ENCODE measurements at places on chromosomes 7 and 10.

- no peak for DNase-seq
These were observed 3.5 kb downstream of the DGKB start for GRCh38 chr7:14899030-14899429.

- no peak for DNase-seq
These were observed 151.8 kb downstream of the TWIST1 start for GRCh38 chr7:18965657-18966056.

GRCh38 chr10:122503886-122504609 lies 42.7 kb downstream of the HTRA1 start:
- DNase-seq, result no peak

- no peak for DNase-seq
These were observed 79.9 kb downstream of the ZMIZ1 start for GRCh38 chr10:79148452-79149344.

DNA sequence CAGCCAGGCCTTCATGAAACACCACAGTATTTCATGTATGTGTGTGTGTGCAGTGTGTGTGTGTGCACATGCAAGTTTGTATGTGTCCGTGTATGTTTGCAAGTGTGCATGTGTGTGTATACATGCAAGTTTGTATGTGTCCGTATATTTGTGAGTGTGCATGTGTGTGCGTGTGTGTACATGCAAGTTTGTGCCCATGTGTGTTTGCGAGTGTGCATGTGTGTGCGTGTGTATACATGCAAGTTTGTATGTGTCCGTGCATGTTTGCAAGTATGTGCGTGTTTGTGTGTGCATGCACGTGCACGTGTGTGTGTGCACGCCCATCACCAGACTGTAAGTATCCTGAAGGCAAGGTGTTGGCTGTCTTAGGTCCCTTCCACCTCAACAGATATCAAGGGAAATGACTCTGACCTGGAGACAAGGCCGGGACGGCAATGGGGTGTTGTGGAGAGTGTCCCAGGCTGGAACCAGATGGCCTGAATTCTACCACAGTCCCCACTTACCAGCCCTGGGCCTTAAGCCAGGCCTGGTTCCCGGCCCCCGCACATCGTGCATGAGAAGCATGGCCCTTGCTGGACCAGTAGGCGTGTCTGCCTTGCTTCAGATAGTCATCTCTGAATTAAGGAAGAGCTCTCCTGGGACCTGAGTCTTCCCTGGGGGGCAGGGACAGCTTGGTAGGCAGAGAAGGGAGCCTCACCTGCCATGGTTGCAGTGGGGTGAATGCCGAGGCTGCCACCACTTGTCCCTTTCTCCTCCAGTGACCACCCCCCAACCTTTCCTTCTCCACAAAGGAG lies 140.0 kb downstream of the GRK5 start:
- DNase-seq, result no peak

GRCh38 chr7:129385598-129385997 lies 48.6 kb upstream of the STRIP2 start:
- DNase-seq, result no peak

- no peak for DNase-seq
These were observed 1.9 kb downstream of the KCND2 start for GRCh38 chr7:120274899-120275298.

- no peak for DNase-seq
These were observed 28.2 kb downstream of the SEMA3C start for GRCh38 chr7:80890426-80891258.

GRCh38 chr10:111093741-111094380 lies 17.0 kb downstream of the ADRA2A start:
- no peak for DNase-seq

GRCh38 chr7:151047976-151048815 lies at the start of gene ASIC3:
TSS of gene ASIC3 (plus strand) at chr7:151048531. CDS start at chr7:151048886, 355 bp downstream.
- no peak for DNase-seq

DNA sequence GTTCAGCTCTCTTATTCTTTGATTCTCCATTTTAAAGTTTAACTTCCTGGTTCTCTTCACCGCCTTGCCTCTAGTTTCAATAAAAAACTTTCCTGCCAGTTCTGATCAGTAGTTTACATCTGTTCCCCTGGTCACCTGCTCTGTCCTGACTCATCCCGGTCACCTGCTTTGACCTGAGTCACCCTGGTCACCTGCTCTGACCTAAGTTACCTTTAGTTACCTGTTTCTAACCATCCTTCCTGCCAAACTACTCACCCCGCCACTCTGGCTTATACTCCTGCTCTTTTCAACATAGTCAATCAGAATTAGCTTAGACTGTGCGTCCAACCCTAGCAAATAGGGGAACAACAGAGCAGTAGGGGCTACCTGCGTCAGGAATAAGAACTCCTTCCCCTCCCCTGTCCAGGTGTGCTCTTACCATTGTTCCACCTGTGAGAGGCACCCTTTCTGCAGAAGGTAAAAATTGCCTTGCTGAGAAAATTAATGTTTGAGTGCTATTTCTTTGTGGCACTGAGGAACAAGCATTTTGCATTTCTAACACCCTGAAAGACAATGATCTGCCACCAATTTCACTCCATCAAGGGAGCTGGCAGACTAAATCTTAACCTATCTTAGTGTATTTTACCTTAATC lies 263.6 kb downstream of the DOCK4 start:
- DNase-seq, result no peak

DNA sequence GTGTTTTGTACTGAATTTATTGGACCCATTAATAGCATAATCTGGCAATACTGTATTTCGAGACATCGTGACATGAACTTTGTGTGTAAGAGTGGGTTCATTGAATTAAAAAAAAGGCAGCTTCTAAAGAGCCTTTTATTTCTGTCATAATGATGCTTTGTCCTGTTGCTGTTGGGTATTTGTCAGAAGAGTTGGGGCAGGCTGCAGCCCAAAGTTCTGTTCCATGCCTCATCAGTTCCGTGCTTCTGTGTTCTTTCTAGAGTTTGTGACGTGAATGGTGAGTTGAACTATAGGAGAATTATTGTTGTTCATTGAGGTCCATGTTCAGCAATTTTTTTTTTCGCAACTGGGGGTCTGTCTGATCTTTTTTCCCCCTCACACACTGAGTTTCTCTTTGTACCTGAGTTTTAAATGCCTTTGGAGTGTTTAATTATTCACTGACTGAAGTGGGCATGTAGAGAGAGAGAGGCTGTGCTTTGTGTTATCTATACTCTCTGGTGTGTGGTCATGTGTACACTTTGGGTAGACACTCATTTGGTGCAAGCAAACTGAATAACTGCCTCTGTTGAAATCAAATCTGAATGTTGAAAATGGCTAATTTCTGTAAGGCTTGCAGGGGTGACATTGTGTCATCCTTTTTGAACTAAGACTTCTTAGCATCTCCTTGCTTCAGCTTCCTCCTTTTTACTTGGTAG lies 69.8 kb downstream of the ADD3 start:
- DNase-seq, result no peak

GRCh38 chr7:93551063-93551895 lies 23.2 kb downstream of the CALCR start:
- no peak for DNase-seq

DNA sequence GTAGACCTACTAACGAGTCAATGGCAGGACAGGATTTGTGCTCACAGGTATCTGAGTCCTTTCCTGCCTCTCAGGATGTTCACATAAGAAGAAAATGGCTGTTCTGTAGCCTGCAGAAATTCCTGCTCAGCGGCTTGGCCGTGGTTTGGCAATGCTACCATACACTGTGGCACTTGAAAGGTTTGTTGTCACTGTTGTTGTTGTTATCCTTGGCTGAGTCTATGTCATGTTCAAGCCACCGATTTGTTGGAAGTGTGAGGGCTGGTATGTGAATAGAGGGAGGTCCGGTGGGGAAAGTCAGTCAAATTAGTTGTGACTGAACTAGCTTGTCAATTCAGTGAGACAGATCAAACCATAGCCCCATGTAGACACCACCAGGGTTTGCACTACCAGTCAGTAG lies 199.9 kb downstream of the TRIL start:
- no peak for DNase-seq

DNA sequence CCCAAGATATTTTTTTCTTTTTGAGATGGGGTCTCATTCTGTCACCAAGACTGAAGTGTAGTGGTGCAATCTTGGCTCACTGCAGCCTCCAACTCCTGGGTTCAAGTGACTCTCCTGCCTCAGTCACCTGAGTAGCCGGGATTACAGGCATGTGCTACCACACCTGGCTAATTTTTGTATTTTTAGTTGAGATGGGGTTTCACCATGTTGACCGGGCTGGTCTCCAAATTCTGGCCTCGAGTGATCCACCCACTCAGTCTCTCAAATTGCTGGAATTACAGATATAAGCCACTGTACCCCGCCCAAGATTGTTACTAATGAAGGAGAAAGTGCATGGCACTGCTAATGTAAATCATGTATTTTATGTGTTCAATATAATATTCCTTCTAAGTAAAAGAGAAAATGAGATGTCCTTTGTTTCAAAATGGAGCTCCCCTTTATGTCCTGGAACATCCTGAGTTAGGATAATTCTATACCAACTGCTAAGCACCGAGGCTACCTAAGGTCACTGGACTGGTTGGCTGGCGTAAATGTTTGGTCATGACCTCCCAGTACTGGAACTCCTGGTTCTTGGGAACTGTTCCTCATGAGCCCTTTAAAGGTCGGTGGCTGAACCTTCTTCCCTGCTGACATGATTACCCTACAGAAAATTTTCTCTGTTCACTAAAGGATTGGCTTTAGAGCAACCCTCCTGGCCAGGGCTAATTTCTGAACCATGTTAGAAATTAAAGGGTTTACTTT lies 59.9 kb downstream of the SLC16A9 start:
- DNase-seq, result no peak

DNA sequence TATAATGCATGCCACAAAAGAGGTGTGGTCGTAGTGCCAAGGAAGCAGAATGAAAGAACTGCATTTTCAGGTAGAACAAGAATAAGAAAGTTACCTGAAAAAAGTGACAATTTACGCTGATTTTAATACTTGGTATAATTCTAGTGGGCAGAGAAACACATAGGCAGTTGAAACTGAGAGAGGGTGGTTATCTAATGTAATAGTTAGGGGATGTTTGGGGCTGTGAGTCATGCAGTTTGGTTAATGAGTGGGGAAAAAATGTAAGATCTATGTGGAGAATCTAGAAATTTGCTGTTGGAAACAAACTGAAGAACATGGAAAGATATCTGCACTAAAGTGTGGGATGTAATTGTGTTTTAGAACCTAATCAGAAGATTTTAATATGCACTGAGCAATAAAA lies 33.7 kb downstream of the ZNF37A start:
- no peak for DNase-seq

DNA sequence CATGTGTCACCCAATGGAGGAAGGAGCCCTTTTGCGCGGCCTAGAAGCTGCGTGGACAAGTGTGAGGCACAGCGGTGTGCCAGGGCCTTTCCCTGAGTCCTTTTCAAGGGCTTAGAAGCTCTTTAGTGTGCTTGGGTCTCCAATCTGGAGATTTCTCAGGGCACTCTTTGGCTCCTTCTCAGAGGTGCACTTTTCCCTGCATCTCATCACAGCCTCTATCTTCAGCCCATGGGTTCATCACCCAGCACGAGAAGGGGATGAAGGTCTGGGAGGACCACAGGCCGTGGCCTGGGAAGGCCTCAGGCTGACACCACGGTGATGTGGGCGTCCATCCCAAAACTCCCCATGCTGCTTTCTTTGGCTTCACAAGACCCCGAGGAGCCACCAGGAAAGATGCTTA lies 233.4 kb downstream of the TEX36 start:
- no peak for DNase-seq

GRCh38 chr7:86226191-86226590 lies 417.5 kb upstream of the GRM3 start:
- no peak for DNase-seq

DNA sequence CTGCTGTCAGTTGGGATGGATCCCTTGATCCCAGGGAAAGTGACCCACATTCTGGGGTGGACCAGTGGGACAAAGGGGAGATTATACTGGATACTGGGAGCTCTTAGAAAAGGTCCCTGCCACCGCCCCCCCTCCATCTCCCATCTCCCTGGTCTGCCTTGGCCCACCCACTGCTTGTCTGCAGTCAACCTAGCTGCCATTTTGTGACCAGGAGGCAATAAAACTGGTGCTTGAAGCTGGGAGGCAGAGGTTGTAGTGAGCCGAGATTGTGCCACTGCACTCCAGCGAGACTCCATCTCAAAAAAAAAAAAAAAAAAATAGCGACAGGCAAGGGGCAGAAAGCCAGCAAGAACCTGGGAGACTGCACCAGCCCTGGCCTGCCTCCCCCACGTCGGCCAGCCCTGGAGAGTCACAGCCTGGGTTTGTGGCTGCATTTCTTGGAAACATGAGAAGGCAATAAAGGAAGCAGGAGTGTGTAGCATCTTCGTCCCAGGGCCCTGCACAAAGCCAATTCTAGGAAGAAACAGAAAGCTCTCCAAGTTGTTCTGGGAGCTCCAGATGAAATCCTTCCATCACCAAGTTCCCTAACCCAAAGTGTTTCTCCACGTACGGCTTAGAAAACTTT lies 4.7 kb upstream of the ARPC1B start:
- no peak for DNase-seq

DNA sequence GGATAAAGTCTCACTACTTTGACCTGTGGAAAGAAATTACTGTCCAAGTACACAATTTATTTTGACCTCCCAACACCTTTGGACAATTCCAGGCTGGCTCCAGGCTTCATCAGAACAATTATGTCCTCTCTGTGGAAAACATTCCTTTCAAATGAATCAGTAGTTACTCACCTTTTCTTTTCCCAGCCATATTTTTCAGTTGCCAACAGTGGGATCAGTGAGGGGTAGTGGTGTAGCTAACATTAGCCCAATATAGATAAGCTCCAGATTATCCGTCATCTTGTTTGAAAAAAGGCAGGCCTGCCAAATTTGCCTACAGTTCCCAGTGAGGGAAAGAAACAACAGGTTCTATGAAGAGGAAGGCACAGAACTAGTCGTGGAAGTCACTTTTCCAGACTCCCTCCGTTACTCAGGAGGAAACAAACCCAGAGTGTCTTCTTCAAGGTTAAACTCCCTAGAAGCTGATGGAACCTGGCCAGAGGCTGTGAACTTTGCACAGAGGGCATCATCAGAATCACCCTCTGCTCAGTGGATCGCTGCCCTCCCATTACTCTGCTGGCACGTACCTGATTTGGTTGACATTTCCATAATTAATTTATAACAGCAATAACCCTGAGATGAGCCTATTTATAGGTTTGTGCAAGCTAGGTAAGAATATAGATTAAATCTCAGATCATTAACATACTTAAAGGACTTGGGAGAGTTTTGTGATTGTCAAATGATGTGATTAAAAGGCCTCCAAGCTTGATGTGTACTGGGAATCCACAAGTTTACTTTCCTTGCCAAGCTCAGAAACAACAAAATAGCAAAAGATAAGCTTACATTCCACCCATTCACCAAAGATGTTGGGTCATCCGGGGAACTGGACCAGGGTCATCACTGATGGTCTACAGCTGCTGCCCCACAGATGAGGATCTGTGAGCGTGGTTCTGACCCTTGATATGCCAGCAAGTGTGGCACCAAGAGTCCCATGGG lies 654.6 kb upstream of the GALNT17 start:
- no peak for DNase-seq

All from GM12892 (cell line).